ENCODE measurements at places on chromosomes 5 and 9.
A peak's percentile ranks its signal among the peaks of the same experiment; 100 is the strongest.

- no peak overlapping the region for H3K4me3 ChIP-seq
- no peak for DNase-seq
- H3K27ac ChIP-seq, result no peak overlapping the region
- H3K36me3 ChIP-seq, result no peaks in the 10 kb centered on the region
- H3K4me1 ChIP-seq, result peaks cover 5% of the 10 kb centered on the region
- no peaks in the 10 kb centered on the region for H3K27me3 ChIP-seq
Measured at GRCh38 chr5:125197321-125197720, 450.9 kb upstream of the ZNF608 start.

DNA sequence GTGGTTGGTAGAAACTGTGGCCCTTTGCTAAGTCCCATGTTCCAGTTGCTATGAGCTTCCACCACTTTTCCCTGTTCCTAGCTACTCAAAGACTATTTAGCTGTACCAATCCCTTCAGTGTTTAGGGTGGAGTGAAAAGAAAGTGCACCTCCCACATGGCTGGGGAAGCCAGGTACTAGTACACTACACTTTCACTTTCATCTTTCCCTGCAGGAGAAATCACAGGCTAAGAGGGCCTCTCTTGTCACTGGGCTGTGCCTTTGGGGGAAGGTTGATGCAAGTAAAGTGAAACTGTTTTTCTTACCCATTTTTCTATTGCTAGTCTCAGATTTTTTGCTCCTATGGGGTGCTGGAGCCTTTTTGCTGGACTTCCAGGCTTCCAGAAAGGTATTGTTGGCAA is 33.5 kb upstream of the CKS2 start:
- no peaks in the 10 kb centered on the region for H3K27me3 ChIP-seq
- H3K4me1 ChIP-seq, result peaks cover 7% of the 10 kb centered on the region
- peak; percentile 49 for DNase-seq
- no peaks in the 10 kb centered on the region for H3K36me3 ChIP-seq
- H3K4me3 ChIP-seq, result no peak overlapping the region

GRCh38 chr9:72351538-72352453 is 13.2 kb downstream of the ZFAND5 start:
- peaks cover 24% of the 10 kb centered on the region for H3K36me3 ChIP-seq
- DNase-seq, result peak; percentile 91
- peaks cover 7% of the 10 kb centered on the region for H3K4me1 ChIP-seq
- no peak overlapping the region for H3K27ac ChIP-seq

GRCh38 chr5:109685916-109686315 is 3.8 kb upstream of the MAN2A1 start:
- no peaks in the 10 kb centered on the region for H3K36me3 ChIP-seq
- no peak overlapping the region for H3K4me3 ChIP-seq
- peaks cover 5% of the 10 kb centered on the region for H3K4me1 ChIP-seq
- DNase-seq, result no peak
- H3K27me3 ChIP-seq, result no peaks in the 10 kb centered on the region
- H3K27ac ChIP-seq, result no peak overlapping the region

Data from IMR-90 (cell line).